ENCODE measurements at places on chromosomes 5 and 9.

- no peak for DNase-seq
Observed at GRCh38 chr9:118928722-118929121, 440.5 kb downstream of the BRINP1 start.

DNA sequence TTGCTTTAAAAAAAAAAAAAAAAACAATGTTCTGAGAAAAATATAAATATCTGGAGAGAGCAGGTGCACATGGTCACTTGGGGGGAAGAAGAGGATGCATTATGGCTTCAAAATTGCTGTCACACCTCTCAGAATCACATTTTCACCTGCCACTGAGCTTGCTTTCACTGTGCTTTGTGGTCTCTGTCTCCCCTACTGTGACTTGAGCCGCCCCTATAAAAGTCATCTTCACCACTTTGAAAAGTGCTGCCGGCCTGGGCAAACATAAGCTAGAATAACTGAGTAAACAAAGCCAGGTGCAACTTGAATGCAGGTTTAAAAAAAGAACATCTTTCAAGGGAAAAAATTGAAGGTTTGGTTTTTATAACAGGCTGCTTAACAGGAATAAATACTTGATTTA, 368.1 kb upstream of the GRIA1 start:
- DNase-seq, result peak; percentile 14

- DNase-seq, result peak; percentile 22
Observed at GRCh38 chr9:93466416-93467061, 13.2 kb upstream of the FAM120AOS start.

GRCh38 chr5:40569546-40570270, 110.0 kb upstream of the PTGER4 start:
- no peak for DNase-seq

GRCh38 chr5:150409638-150410523, 2.8 kb downstream of the CD74 start:
- DNase-seq, result peak; percentile 91

GRCh38 chr5:40484495-40484894, 195.2 kb upstream of the PTGER4 start:
- no peak for DNase-seq

DNA sequence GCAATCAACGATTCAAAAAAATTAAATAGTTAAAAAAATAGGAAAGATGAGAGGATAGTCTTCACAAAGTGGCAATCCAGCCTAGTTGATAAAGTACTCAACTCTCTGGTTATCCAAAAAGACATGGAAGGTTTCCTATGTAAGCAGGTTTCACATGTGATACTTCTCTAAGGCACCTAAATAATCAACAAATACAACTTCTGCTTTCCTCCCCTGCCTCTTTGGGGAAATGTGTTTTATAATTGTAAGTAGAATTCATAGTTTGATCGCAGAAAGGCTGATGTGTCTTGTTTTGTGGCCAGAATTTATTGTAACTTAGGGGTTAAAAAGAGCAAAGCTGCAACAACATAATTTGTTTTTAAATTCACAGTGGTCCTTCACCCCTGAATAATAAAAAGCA, 855.5 kb upstream of the DMAC1 start:
- DNase-seq, result no peak

DNA sequence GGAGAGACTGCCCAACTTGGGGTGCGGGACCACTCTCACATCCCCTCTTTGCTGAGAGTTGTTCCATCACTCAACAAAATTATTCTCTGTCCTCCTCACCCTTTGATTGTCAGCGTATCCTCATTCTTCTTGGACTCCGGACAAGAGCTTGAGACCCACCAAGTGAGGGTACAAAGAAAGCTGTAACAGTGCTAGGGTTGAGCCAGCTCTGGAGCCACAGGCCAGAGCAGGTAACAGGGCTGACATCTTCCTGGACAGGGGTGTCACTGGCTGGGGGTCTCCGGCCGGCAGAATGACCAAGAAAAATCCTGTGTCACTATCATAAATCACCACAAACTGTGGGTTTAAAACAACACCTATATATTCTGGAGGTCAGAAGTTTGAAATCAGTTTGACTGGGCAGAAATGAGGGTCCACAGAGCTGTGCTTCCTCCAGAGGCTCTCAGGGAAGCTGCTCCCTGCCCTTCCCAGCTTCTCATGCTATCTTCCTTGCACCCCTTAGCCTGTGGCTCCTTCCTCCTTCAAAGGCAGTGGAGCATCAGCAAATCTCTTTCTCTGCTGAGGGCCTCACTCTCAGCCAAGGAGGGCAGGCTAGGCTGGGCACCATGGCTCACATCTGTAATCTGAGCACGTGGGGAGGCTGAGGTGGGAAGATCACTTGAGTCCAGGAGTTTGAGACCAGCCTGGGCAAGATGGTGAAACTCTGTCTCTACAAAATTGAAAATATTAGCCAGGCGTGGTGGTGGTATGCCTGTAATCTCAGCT, 4.1 kb upstream of the BBLN start:
- no peak for DNase-seq

GRCh38 chr9:248278-248961, 33.8 kb downstream of the DOCK8 start:
- DNase-seq, result no peak

DNA sequence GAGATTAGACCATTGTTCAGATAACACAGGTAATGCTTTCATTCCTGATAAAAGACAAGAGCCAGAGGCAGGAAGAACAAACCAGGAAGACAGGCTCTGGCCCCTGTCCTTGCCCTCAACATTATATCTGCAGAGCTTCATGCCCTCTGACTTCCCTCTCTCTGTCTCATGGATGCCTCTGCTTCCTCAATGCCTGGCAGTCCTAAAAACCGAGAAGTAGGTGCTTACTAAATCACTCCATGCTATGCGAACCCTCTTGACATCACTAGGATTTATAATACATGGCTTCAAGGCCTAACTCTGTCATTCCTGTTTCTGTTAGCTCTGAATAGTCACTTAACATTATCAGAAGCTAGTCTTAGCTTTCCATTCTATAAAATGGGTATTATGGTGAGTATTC, 117.8 kb downstream of the TLR4 start:
- no peak for DNase-seq

DNA sequence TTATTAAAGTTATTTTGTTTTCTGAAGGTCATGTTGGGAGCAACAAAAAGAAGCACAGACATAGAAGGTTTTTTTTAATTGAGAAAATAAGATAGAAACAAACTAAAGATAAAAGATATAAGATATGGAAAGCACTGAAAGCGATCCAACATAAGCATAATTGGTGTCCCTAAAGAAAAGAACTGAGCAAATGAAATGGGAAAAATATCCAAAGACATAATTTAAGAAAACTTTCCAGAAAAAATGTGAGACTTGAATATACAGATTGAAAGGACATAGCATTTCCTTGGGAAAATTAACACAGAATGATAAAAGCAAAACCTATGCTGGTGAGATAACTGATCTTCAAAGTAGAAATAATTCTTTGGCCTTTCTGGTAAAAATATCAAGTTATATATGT, 289.3 kb downstream of the KIAA0825 start:
- no peak for DNase-seq

DNA sequence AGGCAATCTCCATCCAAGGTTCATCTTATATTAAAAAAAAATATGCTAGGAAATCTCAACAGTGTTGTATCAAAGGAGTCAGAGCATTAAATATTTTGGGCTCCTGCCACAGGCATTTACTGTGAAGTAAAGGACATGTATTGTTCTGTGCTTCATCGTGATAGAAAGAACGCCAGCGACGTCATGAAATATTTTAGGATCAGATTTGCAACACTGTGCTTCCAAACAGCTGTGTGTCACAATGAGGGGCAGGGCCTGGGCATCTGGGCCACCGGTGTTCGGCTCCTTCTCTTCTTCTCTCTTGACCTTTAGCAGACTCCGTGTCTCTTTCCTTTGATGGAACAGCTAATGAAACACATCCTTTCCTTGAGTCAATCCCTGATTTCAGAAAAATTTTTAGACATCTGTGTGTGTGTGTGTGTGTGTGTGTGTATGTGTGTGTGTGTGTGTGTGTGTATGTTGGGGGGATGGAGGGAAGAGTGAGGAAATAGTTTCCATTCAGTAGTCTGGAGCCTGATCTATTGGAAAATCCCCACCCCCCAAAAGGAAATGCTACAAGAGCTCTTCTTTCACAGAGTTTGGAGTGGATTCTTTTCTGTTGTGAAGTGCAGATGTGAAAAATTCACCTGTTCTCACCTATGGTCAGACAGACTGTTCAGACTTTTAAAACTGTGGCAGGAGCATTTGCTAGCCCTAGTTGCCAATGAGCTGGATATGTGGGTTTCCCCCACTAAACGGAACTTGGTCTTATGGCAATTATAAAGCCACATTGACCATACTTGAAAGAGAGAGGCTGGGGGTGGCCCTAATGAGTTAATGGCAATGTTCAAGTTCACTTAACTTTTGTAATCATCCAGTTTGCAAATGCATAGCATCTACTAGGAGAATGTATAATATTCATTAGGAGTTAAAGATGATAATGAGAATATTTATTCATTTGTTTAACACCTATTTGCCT, 18.1 kb upstream of the TNC start:
- DNase-seq, result no peak

- peak; percentile 53 for DNase-seq
Observed at GRCh38 chr9:23821375-23822181, 4.5 kb downstream of the ELAVL2 start.

DNA sequence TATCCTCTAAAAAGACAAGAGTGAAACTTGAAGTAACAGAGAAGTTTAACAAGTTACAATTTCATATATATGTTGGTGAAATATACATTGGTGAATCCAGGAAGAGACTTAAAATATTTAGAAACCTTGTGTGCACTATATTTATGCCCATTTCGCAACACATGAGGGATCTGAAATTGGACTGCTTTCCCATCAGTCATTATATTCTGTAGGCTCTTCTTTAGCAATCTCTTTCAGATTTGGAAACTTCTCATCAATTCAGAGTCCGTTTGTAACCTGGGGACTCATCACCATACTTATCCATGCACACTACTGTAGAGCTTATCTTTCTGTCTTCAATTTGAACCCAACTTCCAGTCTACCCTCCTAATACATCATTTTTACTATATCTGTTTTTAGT, 2.1 kb downstream of the ITGA1 start:
- no peak for DNase-seq

GRCh38 chr5:126139773-126140172, 283.4 kb upstream of the GRAMD2B start:
- no peak for DNase-seq

DNA sequence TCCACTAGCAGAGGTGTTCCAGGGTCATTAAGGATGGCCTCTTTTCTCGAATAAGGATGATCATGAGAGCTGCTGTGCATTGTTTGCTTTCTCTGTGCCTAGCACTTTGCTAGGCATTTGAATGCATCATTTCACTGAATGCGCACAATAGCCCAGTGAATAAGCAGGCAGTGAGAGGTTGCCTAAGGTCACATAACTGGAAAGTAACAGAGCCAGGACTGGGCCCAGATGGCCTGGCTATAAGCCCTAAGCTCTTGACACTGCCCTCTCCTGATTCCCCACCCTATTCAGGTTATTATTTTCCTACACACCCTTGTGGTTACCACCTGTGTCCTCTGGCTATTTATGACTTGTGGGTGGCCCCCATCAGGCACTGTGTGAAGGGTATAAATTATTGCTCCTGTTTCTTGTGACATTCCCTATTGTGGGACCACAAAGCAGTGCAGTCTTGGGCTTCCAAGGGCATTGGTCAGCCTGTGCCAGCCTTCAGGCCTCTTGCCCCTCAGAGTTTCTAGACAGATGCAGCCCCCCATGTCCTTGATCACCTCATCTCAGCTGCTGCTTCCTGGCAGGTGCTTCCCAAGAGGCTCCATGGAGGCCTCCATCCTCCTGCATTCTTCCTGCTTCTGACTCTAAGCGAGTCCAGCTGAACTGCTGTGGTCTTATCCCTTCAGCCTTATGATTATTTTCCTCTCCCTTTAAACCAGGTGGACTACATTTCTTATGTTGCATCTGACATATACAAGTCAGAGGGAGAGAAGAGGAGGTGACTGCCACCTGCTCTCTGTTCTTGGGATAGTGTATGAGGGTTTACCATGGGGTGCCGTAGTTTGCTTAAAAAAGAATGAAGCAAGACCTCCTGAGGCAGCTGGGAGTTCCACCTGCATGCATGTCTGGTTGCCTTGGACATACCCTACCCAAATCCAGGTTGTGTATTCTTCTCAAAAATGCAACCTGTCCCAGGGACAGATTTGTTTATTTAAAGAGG, 47.6 kb downstream of the ANGPTL2 start:
- DNase-seq, result peak; percentile 41

GRCh38 chr9:134011401-134011800, 13.9 kb upstream of the BRD3OS start:
- DNase-seq, result no peak

GRCh38 chr9:116279230-116279629, 125.6 kb downstream of the PAPPA start:
- peak; percentile 72 for DNase-seq

DNA sequence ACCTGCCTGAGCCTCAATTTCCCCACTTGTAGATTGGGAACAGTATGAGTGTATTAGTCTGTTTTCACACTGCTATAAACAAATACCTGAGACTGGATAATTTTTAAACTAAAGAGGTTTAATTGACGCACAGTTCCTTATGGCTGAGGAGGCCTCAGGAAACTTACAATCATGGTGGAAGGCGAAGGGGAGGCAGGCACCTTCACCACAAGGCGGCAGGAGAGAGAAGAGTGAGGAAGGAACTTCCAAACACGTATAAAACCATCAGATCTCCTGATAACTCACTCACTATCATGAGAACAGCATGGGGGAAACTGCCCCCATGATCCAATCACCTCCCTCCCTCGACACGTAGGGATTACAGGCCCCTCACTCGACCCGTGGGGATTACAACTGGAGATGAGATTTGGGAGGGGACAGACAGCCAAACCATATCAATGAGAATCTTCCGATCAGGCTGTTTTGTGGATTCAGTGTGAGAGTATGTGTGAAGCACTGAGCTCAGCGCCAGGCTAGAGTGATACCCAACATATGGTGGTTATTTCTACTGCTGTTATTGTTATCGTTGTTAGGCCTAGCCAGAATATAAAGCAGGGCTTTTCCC, 14.6 kb upstream of the LMX1B start:
- DNase-seq, result no peak
